ENCODE measurements at places on chromosomes 5 and 9.

DNA sequence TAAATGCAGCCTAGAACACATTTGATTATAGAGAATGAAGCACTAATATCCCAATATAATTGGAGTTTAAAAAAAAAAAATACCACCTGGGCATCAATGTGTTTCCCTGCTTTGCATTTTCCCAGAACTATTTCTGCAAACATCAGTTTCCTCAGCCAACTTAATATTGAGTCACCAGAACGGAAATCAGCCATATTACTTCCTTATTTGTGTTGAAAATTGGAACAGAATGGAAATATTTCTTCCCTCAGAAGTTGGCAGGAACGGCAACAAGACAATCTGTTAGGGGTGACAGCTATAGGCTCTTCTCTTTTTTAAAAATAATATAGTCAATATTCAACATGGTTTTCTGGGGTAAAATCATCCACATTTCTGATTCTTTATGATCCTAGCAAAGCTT lies 4.0 kb downstream of the MFAP3 start:
- no peak for DNase-seq

DNA sequence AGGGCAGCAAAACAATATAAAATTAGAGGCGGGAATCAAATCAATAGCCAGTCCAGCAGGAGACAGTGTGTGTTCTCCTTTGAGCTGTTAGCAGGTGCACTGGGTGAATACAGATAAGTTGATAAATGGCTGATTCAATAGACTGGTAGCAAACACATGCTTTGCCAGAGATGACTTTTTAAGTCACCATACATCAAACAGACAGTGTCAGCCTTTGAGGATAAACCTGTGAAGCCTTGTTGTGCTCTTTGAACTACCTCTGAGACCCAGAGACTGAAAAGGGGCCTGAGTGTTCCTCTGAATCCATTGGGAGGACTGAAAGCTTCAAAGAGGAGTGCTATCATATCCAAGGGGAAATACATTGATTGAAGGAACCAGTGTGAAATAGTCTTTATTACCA lies 301.9 kb downstream of the RASEF start:
- no peak for DNase-seq

GRCh38 chr5:177370488-177371119 lies 12.9 kb downstream of the RGS14 start:
- peak; percentile 94 for DNase-seq

DNA sequence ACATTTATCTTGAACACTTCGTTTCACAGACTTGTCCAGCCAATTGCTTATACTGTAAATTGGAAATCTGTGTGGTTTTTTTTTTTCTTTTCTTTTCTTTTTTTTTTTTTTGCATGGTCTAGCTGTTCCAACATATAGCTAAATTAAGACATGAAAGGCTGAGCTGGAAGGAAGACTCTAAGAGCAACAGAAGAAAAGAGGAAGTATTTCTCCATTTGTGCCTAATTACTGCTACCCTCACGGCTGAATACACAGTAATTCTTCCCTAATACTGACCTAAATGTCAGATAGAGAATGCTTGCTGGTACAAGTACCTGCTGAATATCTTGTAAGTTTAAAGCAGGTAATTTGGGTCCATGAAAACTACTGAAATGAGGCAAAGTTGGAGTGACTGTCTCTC lies 11.0 kb upstream of the HAPLN1 start:
- DNase-seq: no peak

DNA sequence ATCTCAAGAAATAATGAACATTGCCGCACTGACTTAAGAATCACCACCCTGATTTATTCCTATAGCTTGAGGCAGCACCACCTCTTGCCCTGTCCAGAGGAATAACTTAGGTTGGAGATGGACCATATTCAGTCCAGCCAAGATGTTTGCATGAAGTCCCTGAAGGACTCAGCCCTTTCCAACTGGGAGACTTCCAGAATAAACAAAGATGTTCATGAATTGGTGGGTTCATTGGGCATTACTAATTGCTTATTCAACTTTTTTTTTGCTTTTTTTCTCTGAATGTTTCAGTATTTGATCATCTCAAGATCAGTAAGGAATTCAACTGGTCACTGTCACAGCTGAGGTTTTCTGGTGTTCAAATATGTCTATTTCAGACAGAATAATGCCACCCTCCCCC lies 470.6 kb downstream of the CCDC171 start:
- peak; percentile 79 for DNase-seq

All from PC-3 (cell line).